Fibroblast of gingiva (primary cell): ENCODE measurements at places on chromosomes 1 and 21.
A peak's percentile ranks its signal among the peaks of the same experiment; 100 is the strongest.

DNA sequence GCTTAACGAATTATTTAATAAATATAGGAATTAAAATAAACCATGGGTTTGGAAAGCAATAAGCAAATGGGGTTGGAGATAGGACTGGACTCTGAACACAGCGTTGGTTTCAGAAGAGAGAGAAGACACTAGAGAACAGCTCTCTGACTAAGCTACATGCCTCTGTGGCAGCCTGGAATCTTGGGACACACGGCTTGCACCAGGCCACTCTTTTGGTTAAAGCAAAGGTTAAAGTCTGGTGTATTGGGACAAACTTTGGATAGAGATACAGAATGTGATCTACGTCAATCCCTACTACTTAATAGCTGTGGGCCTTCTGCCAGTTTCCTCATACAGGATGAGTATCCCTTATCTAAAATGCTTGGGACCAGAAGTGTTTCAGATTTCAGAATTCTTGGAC is 49.7 kb upstream of the HSD17B7 start:
- no peak for DNase-seq

- DNase-seq: no peak
These were observed 26.6 kb downstream of the SMAP2 start for GRCh38 chr1:40399984-40400704.

- DNase-seq: peak; percentile 59
These were observed 212.8 kb downstream of the PBX1 start for GRCh38 chr1:164771619-164772361.

DNA sequence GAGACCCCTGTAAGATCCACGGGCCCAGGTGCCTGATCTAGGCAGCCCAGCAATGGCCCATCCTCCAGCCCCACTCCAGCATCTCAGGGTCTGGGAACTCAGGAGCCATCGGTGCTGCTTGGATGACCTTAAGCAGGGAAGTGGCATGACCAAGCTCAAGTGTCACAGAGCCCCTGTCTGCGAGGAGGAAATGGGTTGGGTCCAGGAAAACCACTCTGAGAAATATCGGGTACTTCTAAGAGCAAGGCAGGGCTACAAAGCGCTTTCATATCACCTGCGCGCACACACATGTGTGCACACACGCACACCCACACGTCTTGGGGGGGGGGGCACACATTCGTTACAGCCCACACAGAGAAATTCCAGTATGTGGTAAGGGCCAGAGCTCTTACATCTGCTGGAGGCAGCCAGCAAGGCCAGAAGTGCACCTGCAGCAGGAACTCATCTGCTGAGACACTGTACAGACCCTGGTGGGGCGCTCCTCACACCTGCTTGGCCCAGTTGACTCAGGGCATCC is 32.6 kb upstream of the SPOCD1 start:
- no peak for DNase-seq
